ENCODE measurements at places on chromosomes 12 and 14.

- no peak for DNase-seq
These were observed 87.0 kb downstream of the ACTN1 start for GRCh38 chr14:68891851-68892660.

GRCh38 chr12:92424338-92424737 is 278.5 kb upstream of the PLEKHG7 start:
- no peak for DNase-seq

- DNase-seq = no peak
These were observed 66.1 kb upstream of the ARID2 start for GRCh38 chr12:45663455-45663854.

GRCh38 chr12:65098364-65098763 is 22.7 kb downstream of the WIF1 start:
- DNase-seq = no peak

GRCh38 chr14:21191261-21191808 is 35.5 kb upstream of the OR5AU1 start:
- DNase-seq = no peak

DNA sequence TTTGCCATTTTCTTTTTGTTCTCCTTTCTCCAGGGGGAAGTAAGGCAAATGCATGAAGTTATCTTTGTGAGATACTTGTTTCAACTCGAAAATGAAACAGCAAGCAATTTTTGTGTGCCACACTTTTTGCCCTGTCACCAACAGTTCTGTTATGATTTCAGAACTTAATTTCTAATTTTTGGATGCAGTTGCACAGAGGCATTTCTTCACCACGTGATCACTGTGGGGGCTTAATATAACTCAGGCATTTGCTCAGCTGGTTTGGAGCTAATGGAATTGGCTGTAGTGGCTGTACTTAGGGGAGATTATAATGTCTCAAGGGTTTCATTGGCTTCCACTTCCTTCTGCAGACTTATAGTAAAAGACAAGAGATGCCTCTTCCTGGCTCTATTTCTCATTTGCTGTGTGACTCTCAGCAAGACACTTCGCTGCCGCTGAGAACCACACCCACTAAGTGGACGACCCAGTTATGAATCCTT is 452.4 kb downstream of the RAD51B start:
- no peak for DNase-seq

- no peak for DNase-seq
These were observed 85.3 kb downstream of the PRIMA1 start for GRCh38 chr14:93702946-93703345.

DNA sequence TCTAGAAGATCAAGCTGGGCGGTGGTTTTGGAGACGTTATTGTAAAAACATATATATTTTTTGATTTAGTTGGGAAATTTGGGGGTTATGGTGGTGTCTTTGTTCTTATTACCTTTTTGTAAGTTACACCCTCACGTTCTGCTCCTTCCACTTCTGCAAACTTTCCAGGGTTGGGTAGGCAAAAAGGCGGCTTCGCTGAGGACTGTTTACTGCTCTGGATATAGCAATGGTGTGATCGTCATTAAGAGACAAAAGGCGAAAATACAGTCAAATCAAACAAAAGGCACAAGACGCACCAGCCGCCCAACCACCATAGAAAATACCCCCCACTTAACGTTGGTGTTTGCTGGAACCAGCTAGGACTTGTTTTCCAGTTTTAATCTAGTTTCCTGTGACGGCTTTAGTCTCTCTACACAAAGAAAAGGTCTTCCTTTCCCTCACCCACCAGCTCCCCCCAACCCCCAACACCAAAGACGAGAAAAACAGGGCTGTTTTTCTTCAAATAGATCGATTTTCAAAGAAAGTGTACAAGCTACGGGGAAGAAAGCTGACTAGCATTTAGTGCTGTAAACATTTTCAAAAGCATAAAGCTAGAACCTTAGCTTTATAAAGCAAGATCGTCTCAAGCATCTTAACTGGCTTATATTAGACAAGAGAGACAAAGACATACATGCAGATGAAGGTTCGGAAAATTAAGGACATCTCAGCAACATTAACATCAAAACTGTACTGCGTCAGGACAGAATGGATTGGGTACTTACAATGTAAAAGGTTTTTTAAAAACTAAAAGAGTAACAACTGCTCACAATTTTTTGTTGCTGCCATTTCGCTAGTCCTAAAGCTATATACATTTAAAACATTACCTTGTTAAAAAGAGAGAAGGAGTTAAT is 2.0 kb upstream of the SETD1B start:
- DNase-seq = no peak

DNA sequence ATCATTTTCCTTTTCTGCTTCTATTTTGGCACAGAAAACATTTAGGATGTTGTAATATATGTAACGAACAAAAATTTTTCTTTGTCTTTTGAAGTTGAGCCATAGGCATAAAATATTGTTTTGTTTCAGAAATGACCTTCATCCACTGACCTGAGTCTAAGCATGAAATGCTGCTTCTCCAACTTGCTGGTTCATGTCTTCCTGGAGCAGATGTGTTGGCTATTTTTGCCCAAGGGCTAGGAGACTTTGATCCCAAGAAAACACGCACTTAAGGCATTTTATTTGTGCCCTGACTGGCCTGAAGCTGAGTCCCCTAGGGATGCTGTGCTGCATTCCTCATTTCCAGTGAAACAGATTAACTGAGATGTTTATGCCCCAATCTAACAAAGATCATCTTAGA is 27.2 kb upstream of the ALG10B start:
- DNase-seq = no peak

All from activated T-helper 1 cell treated with anti-CD3 and anti-CD28 coated beads, Interleukin-2, amount 50 U/mL, for 16 hours (primary cell).